ENCODE measurements at places on chromosomes 3 and 15.

GRCh38 chr3:15298504-15298903 lies 33.9 kb downstream of the SH3BP5 start:
- no peak for DNase-seq

DNA sequence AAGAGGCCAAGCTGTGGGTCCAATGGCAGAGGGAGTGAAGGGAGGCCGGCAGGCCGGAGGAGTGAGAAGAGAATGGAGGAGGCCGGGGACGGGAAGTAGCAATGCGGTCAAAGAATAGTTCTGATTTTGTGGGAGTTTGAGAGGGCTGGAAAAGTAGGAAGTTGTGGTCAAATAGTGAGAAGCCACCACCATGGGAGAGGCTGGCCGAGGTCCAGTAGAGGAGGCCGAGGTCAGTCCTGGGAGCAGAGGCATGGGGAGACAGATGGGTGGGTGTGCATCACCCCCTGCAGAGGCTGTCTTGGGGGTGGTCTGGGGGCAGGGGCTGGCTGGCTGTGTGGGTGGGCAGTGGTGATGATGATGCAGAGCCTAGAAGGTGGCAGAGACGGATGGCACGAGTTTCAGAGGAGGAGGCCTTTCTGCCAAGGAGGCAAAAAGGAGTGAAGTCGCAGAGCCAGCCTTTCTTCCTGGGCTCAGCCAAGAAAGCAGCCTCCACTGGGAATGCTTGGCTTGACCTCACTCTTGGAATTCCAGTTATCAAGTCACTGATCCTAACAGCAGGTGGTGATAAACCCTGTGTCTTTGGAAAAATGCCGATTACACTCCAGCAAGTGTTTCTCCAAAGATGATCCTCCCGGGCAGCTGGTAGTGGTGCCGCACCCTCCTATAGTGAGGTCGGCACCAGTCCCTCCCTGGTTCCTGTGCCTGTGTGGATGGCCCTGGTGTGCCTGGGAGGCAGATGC lies 57.3 kb downstream of the ARNT2 start:
- DNase-seq, result no peak

- no peak for DNase-seq
These were observed 38.8 kb downstream of the BSN start for GRCh38 chr3:49593041-49593440.

GRCh38 chr3:161423911-161424522 lies 52.7 kb upstream of the SPTSSB start:
- no peak for DNase-seq

GRCh38 chr15:77107531-77108355 lies 36.8 kb upstream of the TSPAN3 start:
- peak; percentile 32 for DNase-seq

- no peak for DNase-seq
These were observed 49.1 kb upstream of the RAB6B start for GRCh38 chr3:133944641-133945380.

DNA sequence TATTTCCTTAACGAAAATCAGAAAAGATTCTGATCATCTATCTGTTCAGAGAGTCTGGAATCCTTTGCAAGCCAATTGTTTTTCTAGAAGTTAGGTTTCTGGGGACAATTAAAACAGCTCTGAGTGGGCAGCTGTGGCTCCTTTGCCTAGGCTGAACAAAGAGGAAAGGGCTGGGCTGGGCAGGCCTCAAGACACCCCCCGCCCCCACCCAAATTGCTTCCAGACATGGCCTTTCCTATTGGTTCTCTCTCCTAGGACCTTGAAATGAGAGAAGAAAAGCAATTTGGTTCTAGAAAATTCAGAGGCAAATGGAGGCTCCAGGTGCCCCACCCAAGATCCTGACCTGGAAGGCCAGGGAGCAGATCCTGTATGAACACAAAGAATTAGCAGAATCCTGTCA lies 2.3 kb upstream of the ADPGK start:
- DNase-seq, result no peak

DNA sequence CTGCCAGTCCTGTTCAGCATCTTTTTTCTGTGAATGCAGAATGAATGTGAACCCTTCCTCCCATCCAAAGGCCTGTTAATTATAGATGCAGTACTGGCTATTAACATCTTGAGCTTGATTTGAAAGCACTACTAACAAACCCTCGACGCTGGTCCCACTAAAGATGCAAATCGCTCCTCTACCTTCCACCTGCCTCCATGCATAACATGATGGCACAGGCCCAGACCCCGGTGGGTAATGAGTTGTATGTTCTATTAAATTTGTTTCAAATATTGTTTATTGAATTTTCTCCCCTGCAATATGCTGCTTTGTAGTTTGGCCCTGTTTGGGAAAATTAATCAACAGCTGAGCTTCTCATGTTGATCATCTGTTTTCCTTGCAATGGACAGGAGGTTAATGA lies 69.3 kb downstream of the RAB11A start:
- DNase-seq, result no peak

Data from Panc1 (cell line).